ENCODE measurements at places on chromosomes 2 and 18.

GRCh38 chr2:121049131-121049530 is 235.9 kb downstream of the TFCP2L1 start:
- no peak for DNase-seq

DNA sequence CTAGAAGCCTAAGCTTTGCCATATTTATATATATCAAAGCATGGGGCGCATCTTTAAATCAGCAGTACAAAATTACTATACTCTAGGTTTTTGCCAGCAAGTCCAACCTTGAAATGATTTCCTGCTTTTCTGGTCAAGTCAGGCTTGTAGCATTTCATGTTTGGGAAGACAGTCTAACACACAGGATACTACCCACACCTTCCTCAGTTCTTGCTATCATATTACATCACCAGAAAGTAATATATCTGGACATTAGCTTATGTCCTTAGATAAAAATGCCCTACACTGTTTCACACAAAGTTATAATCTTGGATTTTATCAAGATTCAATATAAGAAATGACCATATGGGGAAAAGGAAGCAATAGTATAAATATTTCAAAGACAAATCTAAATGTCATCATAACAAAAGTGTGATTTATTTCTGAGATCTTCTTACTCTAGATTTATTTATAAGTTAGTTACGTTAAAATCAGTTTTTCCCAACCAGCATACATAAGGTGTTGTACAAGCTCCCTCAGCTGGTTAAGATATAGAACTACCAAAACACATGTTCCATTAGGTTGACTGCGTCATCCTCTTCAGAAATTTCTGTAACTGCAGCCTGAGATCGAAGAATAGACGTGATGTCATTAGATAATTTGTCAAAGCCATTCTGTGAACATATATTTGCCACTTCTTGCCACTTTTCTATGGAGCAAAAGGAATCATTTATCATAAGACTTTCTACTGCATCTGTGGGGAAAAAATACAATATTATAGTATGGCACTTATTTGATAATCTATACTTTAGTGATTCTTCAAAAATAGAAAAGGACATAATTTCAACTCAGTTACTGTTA is 56.6 kb downstream of the CLHC1 start:
- no peak for DNase-seq

DNA sequence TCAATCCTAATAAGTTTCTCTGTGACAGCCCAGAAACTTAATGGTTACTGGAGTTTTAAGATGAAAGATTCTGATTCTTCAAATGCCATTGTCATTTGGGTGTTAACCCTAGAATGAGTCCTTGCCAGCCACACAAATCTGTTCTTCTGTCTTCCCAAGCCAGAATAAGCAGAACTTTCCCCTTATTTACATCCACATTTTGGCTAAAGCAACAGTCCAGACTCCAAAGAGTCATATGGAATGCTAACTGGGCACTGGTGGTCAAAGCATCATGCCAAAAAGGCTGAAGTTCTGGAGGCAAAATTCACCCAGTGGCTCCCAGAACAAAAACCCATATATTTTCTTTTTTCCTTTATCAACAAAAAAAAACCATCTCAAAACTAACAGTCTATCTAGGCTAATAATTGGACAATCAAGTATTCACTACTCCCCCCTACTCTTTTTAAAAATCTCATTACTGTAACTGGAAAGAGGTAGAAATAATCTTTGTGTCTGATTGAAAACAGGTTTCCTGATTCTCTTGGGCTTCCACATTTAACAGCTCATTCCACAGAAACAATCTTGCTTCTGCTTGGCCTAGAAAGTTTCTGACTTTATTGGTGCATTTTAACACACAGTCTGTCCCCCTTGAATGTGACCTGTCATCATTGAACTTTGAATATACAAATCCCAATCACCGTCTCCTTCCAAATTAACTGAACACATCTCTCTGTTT is 89.6 kb upstream of the SETBP1 start:
- DNase-seq, result no peak

DNA sequence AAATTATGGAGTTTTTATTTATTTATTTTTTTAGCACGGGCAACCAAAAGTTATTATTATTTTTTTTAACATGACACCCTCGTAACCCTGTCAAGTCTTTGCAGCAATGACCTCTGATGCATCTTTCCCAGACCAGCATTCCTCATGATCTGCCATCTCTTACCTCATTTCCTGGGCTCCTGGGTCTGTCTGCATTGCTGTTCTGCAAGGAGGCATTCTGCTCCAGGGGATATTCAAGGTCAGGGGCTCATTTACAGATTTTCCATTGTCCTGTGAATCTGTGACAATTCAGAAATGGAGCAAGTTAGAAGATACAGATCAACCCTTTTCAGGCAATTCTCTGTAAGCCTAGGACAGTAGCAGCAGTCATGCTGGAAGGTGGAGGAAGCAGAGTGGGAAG is 43.0 kb downstream of the NGEF start:
- no peak for DNase-seq

GRCh38 chr2:65767946-65768345 is 335.5 kb upstream of the SPRED2 start:
- DNase-seq, result no peak

DNA sequence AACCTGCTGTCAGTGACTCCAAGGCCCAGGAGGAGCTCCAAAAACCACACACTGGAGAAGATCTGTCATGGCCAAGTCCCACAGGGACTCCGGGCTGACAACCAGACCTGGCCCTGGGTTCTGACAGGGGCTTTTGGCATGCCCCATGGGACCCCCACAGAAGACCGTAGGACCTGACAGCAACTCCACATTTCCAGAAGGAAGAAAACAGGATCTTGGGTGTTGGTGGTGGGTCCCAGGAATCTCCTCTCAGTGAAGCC is 275.9 kb upstream of the HS6ST1 start:
- no peak for DNase-seq

DNA sequence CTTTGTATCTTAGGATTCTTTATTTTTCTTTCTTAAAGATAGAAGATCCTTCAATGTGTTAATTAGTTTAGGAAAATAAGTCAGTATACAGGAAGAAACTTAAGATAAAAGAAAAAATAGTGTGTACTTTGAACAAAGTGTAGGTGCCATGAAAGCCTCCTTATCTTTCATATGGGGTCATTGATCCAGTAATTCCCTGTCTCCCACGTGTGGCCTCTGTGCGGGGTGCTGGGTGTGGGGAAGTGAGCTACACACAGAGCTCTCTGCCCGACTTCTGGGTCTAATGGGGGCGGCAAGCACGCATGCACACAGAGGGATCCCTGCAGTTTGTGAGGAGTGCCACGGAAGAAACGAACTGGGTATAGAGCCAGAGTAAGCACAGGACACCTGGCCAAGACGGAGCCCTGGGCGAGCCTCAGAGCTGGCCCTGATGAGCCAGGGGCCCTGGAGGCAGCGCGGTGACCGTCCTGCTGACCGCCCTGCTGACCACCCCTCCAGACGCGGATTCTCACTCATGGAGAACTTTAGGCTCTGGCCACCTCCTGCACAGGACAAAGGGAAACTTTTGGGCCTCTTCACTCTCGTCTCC is 253.5 kb downstream of the ACKR3 start:
- DNase-seq, result no peak

GRCh38 chr2:37802899-37803379 is 122.1 kb upstream of the RMDN2 start:
- no peak for DNase-seq

- DNase-seq, result no peak
Observed at GRCh38 chr18:11245879-11246278, 96.5 kb upstream of the PIEZO2 start.

DNA sequence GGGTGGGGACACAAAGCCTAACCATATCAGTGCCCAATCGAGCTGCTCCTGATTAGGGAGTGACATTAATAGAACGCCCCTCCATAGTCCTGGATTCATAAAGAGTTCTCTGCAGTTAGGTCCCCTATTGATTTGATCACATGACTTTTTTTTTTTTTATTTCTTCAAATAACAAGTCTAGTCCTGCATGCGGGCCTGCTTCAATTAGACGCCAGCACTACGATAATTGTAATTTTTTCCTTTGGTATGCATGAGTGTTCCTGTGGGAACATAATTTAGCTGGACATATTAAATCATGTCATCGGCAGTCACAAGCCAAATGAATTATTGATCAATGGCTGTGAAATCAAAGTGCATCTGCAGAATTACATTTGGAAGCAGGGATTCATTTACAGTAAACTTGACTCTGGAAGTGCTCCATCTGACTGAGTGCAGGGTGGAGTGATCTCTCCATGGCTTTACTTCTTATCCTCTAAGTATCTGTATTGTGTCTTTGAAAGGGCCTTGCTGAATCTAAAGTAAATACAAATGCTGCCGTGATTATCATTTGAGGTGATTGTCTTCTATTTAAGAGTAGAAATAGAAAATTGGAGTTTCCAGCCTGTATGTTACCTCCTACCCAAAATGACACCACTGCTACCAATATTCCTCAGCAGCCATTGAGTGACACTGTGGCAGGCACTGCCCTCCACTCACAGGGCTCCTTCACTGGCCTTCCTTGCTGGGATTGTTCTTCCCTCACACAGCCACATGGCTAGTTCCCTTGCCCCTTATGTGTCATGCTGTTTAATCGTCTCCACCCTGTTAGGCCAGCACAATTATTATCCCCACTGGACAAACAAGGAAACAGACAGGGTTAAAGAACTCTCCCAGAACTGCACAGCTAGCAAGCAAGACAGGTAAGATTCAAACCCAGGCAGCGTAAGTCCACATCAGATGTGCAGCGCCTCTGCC is 337.4 kb upstream of the ID2 start:
- no peak for DNase-seq

DNA sequence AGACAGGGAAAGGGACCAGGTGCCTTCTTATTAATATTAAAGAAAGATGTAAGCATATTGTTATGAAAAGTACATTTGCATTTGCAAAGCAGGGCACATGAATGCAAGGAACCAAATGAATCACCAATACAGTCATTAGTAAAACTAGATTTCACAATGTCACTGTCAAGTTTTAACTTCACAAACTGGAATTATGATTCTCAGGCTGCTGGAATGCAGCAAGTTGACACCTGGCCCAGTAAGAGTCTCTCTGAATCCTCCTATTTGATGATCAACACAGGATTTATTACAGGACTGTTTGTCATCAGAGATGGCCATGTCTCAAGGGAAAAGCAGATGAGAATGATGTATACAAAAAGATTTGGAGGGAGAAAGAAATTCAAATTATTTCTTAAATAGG is 72.9 kb upstream of the STK39 start:
- no peak for DNase-seq

- no peak for DNase-seq
Observed at GRCh38 chr2:128360711-128361110, 42.0 kb upstream of the HS6ST1 start.

DNA sequence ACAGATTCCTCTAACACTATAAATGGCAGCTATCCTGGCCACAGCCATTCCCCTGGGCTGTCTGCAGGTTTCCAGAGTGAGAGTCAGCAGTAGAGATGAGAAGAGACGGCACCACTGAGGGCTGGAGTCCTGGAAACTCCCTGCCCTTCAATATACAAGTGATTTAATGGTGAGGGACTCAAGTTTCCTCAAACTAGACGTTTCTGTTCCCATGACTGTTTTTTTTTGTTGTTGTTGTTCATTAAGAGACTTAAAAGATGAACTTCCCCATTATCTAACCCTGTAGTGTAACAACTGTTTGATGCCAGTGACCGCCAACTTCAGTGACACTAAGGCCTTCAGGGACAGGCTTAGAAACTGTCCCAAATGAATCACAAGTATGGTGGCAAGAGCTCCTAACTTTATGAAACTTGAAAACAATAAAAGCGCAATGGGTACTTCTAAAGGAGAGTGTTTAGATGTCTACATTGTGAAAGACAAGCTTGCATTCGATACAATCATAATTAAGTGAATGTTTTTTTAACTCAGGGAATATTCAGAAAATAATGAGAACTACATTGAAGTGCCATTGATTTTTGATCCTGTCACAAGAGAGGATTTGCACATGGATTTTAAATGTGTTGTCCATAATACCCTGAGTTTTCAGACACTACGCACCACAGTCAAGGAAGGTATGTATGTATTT is 34.0 kb downstream of the IL1R2 start:
- DNase-seq, result no peak

DNA sequence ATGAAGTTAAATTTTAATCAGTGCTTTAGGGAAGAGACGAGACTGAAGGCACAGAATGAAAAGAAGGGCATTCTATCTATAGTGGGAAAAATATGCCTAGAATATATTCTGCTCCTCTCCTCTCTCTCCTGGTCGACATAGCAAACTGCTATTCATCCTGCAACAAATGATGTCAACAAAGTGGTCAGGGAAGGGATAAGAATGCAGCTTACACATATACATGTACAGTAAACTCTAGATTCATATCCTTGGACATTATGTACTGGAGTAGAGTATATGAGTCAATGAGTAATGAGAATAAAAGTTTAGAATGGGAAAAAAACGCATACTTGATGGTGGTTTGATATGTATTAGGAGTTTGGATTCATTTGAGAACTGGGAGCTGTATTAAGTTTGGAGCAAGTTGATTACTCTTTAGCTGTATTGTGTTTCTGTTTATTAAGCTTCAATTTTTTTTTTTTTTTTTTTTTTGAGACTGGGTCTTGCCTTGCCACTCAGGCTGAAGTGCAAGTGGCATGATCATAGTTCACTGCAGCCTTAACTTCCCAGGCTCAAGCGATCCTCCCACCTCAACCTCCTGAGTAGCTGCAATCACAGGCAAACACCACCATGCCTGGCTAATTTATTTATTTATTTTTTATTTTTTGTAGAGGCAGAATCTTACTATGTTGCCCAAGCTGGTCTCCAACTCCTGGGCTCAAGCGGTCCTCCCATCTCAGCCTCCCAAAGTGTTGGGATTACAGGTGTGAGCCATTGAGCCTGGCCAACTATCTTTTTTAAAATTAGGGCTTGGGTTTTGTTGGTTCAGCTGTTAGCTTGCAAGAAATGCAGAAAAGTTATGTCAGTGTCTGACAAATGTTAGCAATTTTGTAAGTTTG is 53.8 kb downstream of the STAT1 start:
- no peak for DNase-seq

GRCh38 chr2:185471441-185471840 is 267.2 kb upstream of the FSIP2 start:
- DNase-seq, result no peak

- DNase-seq, result no peak
Observed at GRCh38 chr2:138722316-138722715, 57.9 kb downstream of the NXPH2 start.

DNA sequence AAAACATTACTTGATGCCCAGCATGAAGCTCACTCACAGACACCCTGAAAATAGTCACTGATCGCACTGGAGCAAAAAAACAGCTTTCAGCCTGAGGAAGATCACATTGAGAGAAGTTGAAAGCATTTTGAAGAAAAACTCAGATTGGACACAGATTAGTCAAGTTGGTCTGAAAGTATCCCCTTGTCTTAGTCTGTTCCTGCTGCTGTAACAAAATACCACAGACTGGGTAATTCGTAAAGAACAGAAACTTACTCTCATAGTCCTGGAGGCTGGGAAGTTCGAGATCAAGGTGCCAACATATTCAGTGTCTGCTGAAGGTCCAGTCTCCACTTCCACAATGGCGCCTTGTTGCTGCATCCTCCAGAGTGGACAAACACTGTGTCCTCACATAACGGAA is 14.2 kb upstream of the NDUFV2 start:
- DNase-seq, result no peak

GRCh38 chr2:26175466-26176278 is 2.8 kb downstream of the GAREM2 start:
- no peak for DNase-seq

- no peak for DNase-seq
Observed at GRCh38 chr2:54360055-54360792, 95.9 kb upstream of the SPTBN1 start.

All from stimulated activated CD8-positive, alpha-beta memory T cell treated with anti-CD3 and anti-CD28 coated beads, Interleukin-2, amount 100 ng/mL, for 48 hours (primary cell).